Adrenal gland (tissue), 19 donors: ENCODE measurements at places on chromosomes 2 and 18. TPM values are rescaled to one million over a fixed set of nuclear protein-coding genes. Genes with fewer than 3 reads are reported as not detected.

The ERFE gene
- total RNA-seq, result 0.11 TPM

DNA sequence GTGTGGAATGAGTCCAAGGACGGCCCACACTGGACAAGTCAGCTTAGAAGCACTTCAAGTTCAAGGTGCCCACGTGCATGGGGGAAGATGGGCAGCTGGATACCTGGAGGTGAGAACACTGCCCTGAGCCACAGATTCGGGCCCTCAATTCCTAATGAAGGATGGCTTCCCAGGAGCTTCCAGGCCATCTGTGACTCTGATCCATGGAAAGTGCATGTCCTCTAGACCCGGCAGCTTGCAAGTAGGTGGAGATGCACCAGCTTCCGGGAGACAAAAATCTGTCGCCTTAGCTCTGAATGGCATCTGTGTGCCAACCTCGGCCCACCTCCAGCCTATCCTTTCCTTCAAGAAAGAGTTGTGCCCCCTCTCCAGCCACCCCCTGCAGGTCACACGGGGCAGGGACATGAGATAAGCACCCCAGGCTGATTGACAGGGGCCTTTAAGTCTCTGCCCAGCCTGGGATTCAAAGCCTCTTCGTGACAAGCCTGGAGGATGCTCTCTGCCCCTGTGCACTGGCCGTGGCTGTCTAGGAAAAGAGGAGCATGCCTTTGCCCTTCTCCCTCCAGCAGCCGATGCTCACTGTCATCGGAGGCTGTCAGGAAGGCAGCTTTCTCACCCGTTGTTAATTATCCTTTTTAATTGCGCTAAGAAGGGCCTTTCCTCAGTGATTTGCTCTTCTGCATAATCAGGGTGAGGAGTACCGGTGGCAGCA lies 65.5 kb downstream of the BIN1 start:
- no peak overlapping the region for H3K4me3 ChIP-seq
- no peak for DNase-seq
- H3K36me3 ChIP-seq, result no peaks in the 10 kb centered on the region
- no peaks in the 10 kb centered on the region for H3K27me3 ChIP-seq
- H3K27ac ChIP-seq, result no peak overlapping the region

The SERPINB2 gene
- not detected for total RNA-seq

The CHRNA1 gene
- total RNA-seq, result not detected

The CCDC121 gene
- 2.2 TPM for total RNA-seq

DNA sequence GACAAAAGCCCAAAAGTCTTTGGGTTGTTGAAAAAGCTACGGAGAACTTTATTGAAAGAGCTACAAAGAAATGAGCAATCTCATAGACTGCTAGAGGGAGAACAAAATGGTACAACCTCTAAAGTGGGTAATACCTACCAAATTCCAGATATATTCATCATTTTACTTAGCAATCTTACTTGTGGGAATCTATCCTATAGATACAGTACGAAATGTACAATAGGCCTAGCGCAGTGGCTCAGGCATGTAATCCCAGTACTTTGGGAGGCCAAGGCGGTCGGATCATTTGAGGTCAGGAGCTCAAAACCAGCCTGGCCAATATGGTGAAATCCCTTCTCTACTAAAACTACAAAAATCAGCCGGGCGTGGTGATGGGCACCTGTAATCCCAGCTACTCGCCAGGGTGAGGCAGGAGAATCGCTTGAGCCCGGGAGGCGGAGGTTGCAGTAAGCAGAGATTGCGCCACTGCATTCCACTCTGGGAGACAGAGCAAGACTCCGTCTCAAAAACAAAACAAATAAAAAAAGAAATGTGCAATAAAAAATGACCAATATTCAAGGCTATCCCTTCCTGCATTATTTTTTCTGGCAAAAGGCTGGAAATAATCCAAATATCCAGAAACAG lies 10.1 kb downstream of the EXOC6B start:
- no peaks in the 10 kb centered on the region for H3K36me3 ChIP-seq
- peak; percentile 80 for DNase-seq
- peak overlapping the region; percentile 11 for H3K27ac ChIP-seq
- no peak overlapping the region for H3K4me3 ChIP-seq
- no peaks in the 10 kb centered on the region for H3K4me1 ChIP-seq
- no peaks in the 10 kb centered on the region for H3K27me3 ChIP-seq

GRCh38 chr2:216315802-216316603 lies 56.3 kb downstream of the MARCHF4 start:
- H3K27me3 ChIP-seq, result no peaks in the 10 kb centered on the region
- no peak overlapping the region for H3K27ac ChIP-seq
- H3K4me3 ChIP-seq, result no peak overlapping the region
- peak; percentile 82 for DNase-seq

The ABCG5 gene
- 0.28 TPM for total RNA-seq

The TEX44 gene
- total RNA-seq, result not detected

DNA sequence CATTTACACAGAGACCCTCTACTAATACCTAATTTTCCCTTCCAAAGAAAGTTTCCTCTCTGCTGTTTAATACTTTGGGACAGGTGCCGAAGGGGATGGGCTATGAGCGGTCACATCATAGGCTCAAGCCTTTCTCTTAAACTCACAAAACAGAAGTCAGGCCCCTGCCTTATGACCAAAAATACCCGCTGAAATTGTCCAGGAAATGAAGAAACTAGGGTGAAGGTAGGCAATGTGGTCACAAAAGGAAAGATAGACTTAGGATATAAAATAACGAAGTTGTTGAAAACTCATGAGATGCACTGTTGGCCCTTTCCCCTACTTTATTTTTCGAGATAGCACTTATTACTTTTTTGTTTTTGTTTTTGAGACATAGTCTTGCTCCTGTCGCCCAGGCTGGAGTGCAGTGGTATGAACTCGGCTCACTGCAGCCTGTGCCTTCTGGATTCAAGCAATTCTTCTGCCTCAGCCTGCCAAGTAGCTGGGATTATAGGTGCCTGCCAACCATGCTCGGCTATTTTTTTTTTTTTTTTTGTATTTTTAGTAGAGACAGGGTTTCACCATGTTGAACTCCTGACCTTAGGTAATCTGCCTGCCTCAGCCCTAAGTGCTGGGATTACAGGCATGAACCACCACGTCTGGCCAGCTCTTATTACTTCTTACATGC lies 16.3 kb downstream of the SLC8A1 start:
- H3K4me3 ChIP-seq, result no peak overlapping the region
- H3K4me1 ChIP-seq, result peaks cover 20% of the 10 kb centered on the region
- no peak for DNase-seq
- H3K27me3 ChIP-seq, result no peaks in the 10 kb centered on the region
